ENCODE measurements at places on chromosomes 12 and 14. TPM values are rescaled to one million over a fixed set of nuclear protein-coding genes. Genes with fewer than 3 reads are reported as not detected.

DNA sequence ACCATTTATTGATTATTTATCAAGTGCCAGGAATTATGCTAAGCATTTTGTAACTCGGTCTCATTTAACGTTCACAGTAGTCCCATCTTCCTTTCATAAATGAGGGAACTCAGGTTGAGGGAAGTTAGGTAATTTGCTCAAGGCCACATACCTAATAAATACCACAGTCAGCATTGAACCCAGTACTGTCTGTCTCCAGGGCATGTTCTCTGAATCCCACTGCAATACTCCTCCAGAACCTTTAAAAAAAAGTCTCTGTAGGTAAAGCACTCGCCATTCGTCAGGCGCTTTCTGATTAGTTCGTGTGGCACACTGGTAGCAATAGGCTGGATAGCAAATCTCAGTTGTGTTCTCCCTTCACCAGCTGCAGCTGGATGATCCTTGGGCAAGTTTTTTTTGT lies 14.3 kb downstream of the SLC17A8 start:
- no peak for DNase-seq

- DNase-seq = no peak
Measured at GRCh38 chr12:76859611-76860010, 19.2 kb downstream of the CSRP2 start.

DNA sequence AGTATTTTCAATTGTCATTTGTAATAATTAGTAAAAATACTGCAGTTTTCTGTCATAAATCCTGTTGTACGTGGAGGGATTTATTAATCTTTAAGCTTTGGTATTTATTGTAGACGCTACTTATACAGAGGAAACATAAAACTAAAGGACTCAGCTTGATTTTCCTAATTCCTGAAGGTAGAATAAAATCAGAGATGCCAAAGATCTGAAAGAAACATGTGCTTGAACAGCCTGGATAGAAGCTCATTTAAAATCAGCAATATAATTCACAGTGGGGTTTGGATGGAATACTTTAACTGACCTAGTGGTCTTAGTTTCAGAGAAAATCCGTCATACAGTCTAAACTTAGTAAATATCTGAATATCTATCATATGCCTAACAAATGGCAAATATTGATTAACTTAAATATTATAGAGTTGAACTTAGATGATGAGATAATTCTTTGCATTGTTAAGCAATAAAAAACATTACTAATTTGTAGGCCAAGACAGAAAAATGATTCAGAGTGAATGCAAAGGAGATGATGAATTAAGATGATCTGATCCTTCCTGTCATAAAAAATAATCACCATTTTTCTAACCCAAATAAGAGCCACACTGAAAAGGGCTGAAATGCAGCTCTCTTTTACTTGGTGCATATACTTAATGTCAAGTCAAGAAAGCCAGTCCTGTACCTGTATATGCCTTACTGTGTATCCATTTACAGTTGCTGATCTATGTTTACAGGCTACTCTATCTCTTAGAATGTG lies 397.1 kb upstream of the DCN start:
- DNase-seq = no peak

BEGAIN gene
- total RNA-seq = 40.0 TPM

ATN1 gene
- total RNA-seq = 10.5 TPM

IL31 gene
- not detected for total RNA-seq

JPH4 gene
- total RNA-seq = not detected

GRCh38 chr12:1300460-1300859 lies 293.9 kb downstream of the FBXL14 start:
- DNase-seq = no peak

SLC15A4 gene
- 26.6 TPM for total RNA-seq

DNA sequence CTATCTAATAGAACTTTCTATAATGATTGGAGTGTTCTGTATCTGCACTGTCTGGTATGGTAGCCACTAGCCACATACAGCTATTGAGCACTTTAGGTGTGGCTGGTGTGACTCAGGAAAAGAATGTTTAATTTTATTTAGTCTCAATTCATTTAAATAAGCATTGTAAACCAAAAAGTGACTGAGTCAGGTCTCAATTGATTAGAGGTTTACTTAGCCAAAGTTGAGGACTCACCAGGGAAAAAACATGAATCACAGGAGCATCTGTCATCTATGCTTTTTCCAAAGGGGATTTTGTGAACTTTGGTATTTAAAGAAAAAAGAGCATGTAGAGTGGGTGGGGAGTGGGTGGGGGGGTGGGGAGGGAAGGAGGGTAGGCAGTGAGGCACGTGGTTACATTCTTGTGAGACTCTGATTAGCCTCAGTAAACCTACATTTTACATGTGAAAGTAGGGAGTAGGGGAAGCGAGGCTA lies 473.1 kb downstream of the ATP23 start:
- no peak for DNase-seq

CCDC91 gene
- total RNA-seq = 15.5 TPM

DNA sequence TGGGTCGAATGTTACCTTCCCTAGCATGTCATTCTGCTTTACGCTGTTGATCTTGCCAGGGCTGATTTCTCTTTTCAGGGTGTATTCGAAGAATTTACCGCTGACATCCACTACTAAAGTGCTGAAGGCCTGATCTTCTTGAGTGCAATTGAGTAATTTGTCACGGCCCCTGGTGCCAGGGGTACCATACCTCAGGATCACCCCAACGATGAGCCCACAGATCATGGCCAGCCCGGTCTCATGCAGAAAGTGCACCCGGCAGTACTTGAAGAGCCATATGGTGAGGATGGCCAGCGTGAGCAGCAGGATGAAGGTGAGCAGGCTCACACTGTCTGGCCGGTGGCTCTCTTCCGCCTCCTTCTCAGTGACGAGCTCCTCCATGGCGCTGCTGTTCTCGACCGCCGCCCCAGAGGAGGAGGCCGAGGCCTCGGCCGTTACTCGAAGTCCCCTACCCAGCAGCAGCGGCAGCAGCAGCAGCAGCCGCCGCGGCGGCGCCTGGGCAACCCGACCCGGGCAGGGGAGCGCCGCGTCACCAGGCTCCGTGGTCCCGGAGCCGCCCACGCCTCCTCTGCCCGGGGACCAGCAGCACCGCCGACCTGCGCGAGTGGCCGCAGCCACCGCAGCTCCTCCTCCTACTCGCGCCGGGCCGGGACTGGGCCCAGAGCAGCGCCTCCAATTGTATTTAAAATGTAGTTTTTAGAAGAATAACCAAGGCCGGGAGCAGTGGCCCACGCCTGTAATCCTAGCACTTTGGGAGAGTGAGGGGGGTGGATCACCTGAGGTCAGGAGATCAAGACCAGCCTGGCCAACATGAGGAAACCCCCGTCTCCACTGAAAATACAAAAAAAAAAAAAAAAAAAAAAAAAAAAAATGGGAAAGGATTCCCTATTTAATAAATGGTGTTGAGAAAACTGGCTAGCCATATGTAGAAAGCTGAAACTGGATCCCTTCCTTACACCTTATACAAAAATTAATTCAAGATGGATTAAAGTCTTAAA lies 58.5 kb upstream of the TMPO start:
- DNase-seq = no peak

DNA sequence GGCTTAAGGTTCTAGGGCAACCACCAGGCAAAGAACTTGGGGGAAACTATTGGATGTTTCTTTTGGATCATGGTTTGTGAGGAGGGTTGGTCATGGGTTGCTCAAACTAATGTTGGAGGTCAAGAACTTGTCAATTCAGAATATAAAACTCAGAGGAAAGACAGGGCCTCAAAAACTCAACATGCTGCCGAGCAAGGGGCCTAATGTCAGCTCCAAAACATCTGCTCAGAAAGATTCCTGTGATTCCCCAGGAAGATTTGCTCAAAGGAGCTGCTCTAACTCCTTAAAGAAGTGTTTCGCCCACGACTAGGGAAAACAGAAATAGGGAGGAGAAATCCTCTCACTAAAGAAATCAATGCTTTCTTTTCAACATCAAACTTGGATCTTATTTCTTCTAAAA lies 3.7 kb upstream of the IGF1 start:
- no peak for DNase-seq

GRCh38 chr12:32482226-32482625 lies 82.9 kb downstream of the FGD4 start:
- DNase-seq = no peak

DNA sequence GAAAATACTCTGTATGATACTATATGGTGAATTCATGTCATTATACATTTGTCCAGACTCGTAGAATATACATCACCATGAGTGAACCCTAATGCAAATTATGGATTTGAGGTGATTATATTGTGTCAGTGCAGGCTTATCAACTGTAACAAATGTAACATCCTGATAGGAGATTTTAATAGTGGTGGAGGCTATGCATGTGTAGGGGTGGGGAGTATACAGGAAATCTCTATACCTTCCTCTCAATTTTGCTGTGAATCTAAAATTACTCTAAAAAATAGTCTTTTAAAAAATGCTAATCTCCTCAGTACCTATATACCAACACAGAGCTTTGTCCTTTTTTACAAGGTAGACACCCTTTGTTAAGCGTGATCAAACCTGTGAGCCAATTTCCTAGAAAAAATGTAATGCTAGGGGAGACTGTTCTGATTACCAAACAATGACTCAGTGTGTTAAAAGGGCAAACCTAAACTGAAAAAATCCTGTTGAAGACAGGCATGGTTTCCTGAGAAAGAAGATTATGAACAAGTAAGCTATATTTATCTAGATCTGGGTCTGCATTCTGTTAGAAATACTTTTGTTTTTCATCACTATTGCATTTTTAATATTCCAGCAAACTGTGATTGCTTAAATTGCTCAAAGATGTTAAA lies 170.9 kb downstream of the DUSP6 start:
- DNase-seq = no peak

BICDL1 gene
- total RNA-seq = 3.2 TPM

DNA sequence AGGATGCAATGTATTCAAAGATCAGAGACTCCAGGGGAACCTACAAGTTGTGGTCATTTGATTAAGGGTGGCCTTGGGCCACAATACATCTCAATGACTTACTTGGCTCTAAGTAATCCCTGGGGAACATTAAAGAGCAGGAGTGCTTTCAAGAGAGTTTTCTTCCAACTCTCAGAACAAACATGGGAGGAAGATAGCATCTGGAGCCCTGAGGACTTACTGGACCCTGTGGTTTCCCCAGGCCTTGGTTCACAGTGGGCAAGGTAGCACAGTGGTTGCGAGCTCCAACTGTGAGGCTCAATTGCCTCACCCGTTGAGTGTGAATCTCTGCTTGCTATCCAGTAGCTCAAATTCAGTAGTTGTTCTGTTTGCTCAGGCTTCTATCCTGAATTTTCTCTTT lies 32.4 kb downstream of the STXBP6 start:
- DNase-seq = no peak

CPM gene
- total RNA-seq = 2.7 TPM

DNA sequence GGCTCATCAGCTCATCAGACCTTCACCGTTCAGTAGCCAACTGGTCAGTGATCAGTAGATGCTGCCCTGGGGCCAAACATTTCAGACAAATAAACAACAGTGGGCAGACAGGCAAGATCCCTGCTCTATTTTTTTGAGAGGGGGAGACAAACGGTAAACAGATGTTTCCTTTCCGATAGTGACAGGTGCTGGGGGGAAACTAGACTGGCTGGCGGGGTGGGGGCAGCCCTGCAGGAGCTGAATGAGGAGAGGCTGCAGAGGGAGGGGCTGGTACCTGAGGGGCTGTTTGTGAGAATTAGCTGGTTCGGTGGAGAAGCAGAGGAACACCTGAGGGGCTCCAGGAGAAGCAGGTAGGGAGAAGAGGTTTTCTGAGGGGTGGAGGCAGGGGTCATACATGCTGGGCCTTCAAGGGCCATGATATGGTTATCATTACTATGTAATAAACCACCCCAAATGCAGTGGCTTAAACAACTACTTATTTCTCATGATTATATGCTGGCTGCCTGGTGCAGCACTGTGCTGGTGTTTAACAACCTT lies 8.2 kb upstream of the GOLGA3 start:
- DNase-seq = no peak

- DNase-seq = no peak
Measured at GRCh38 chr14:28653521-28653920, 113.1 kb upstream of the FOXG1 start.

AMN1 gene
- total RNA-seq = 19.0 TPM

CSRP2 gene
- total RNA-seq = 3.8 TPM

UBE3B gene
- total RNA-seq = 33.4 TPM

DNA sequence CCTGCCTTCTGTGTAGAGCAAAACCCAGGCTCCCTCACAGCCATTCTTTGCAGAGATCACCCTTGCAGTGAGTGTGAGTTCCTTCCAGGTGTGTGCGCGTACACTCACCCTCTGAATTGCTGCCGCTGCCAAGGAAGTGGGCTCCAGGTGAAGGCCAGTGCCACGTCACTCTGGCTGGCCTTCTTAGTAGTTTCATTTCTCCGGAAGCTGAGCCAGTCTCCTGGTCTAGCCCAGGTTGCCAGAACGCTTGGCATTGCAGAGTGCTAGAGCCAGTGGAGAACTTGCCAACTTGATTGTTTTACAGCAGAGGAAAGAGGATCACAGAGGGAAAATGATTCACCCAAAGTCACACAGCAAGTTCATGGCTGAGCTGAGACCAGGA lies 11.0 kb downstream of the CBLN3 start:
- no peak for DNase-seq

KRT75 gene
- not detected for total RNA-seq

DNA sequence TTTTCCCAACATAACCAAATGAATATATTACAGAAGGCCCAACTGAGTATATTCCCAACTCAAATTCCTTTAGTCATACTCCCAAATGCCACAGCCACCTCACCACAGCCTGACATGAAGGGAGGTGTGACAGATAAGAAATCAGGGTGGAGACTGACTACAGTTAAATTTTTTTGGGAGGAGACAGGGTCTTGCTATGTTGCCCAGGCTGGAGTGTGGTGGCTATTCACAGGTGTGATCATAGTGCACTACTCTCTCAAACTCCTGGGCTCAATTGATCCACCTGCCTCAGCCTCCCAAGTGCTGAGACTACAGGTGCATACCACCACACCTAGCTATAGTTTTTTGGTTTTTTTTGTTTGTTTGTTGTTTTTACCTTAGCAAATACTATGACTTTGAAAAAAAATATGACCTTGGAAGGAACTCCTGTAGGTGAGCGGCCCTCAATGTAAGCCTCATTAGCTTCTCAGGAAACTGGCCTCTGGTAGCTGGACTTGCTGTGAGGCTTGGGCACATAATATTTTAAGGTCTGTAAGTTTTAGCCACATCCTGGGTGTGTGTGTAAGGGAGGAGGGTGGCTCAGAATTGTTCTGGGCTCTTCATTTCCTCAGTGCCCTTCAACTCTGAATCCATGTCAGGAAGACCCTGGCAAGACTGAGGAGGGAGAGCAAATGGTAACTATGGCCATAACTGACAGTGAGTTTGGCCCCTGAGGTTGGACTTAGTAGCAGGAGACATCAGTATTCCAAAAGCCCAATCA lies 39.1 kb upstream of the LTBP2 start:
- DNase-seq = no peak

DNA sequence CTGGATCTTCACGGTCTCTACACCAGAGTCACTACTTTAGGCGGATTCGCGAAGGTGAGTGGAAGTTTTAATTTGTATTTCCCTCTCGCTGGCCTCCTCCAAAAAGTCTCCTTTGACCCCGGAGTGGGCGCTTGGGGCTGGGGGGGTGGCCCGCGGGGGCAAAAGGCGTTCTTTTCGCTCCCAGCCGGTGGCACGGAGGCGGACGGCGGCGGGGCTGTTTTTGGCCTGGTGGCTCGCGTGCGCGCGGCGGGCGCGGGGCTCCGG lies 510 bp downstream of the ARID2 start:
- DNase-seq = no peak

ACRBP gene
- not detected for total RNA-seq

Data from NCI-H460 (cell line).